Right ventricle myocardium inferior (tissue), 1 donor: ENCODE measurements at places on chromosomes 1 and 21. TPM values are rescaled to one million over a fixed set of nuclear protein-coding genes. Genes with fewer than 3 reads are reported as not detected.

- DNase-seq: no peak
Measured at GRCh38 chr1:208552928-208553327, 308.7 kb upstream of the PLXNA2 start.

DNA sequence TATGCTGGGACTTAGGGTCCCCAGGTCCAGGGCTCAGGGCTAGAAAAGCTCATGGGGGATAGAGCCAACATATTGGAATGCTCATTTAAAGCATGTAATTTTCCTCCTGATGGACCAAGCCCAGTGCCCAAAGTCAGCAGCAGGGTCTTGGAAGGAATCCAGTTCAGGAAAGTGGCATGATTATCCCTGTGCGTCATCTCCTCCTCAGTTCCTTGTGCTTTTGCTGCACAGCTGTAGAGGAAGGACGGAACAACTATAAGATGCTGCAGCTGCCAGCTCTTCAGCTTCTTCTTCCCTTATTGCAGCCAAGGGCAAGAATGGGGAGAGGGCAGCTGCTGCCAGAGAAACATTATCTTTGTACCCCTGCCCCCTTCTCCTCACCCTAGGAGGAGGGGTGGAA lies 58.4 kb downstream of the OVGP1 start:
- no peak for DNase-seq

GRCh38 chr1:244163861-244164510 lies 112.9 kb downstream of the ZBTB18 start:
- no peak for DNase-seq

- no peak for DNase-seq
Measured at GRCh38 chr1:26768755-26769154, 19.0 kb upstream of the PIGV start.

DNA sequence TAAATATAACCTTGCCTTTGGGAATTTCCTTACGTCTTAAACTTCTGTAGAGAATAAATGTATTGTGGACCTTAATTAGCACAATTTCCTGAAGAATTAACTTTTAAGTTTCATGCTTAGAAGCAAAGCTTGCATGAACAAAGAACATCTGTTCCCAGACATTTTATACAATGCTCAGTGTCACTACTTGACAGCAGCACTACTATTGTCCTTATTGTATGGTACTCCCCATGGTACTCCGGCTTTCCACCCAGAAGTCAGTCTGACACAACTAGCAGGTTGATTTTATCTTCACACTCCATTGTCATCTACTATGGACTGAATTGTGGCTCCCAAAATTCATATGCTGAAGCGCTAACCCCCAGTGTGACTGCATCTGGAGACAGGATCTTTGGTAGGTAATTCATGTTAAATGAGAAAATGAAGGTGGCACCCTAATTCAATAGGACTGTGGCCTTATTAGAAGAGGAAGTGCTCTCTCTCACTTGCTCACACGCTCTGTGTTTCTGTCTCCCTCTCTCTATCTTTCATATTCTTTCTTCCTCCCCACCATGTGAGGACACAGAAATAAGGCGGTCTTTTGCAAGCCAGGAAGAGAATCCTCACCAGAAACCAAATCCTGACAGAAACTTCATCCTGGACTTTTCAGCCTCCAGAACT lies 10.7 kb upstream of the OR2B11 start:
- no peak for DNase-seq

DNA sequence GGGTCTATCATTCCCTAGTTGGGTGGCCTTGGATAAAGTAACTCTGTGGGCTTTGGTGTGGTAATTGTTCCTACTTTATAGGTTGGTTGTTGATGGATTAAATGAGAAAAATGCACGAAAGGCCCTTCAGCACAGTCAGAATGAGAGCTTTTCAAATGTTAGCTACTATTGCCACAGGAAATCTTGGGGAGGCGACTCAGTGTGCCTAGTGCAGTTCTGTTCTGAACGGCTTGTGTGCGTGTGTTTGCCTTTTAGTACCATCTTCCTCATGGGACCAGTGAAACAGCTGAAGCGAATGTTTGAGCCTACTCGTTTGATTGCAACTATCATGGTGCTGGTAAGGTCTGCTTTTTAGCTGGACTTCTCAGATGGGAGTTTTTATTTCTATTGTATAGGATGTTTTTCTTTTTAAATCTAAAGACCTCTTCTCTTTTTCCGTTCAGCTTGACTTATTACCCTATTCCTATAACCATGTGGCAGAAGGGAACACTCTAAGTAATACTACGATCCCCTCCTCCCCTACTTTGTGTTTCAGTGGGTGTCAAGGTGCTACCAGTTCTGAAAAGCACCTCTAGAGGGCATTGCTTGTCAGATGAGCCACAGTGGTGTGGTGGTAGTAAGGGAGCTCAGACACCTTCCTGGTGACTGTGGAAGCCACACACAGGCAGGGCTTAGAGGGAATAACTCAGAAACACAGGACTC lies 9.2 kb downstream of the SFT2D2 start:
- DNase-seq: no peak

DNA sequence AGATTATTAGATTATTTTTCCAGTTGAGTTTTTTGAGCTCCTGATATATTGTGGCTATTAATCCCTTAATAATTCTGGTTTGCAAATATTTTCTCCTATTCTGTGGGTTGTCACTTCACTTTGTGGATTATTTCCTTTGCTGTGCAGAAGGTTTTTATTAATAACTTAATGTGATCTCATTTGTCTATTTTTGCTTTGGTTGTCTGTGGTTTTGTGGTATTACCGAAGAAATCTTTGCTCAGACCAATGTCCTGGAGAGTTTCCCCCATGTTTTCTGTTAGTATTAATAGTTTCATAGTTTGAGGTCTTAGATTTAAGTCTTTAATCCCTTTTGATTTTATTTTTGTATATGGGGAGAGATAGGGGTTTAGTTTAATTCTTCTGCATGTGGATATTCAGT lies 7.1 kb upstream of the TBX19 start:
- DNase-seq: no peak

Gene GJC2
- 1.6 TPM for total RNA-seq

Gene ANGPTL7
- 0.51 TPM for total RNA-seq

Gene ZMYND12
- total RNA-seq: 1.4 TPM

Gene PM20D1
- total RNA-seq: 1.7 TPM

Gene TTC22
- not detected for total RNA-seq

Gene LCE1C
- total RNA-seq: not detected

Gene CLEC20A
- not detected for total RNA-seq

Gene GPR25
- total RNA-seq: not detected

Gene TMEM82
- total RNA-seq: not detected

Gene RSRP1
- 41.4 TPM for total RNA-seq

Gene S100A3
- 0.49 TPM for total RNA-seq
